ENCODE measurements at places on chromosomes 3 and 15.

GRCh38 chr3:66702126-66702525 lies 201.3 kb upstream of the LRIG1 start:
- no peak for DNase-seq

DNA sequence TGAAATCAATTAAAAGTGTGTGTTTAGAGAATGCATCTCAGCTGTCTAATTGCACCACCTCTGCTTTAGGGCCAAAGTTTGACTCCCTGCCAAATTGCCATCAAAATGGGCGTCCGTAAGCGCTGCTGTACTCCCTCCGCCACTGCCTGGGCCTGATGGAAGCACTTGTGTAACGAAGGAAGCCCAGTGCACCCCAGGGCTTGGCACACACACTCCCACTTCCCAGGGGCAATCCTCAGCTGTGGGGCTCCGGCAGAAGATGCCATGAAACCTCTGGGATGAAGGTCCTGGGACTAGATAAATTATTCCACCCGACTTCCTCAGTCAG lies 137.8 kb downstream of the RORA start:
- DNase-seq, result no peak

- DNase-seq, result peak; percentile 78
Observed at GRCh38 chr15:41930221-41930866, 36.5 kb upstream of the SPTBN5 start.

- DNase-seq, result no peak
Observed at GRCh38 chr3:134974624-134975023, 179.6 kb downstream of the EPHB1 start.

DNA sequence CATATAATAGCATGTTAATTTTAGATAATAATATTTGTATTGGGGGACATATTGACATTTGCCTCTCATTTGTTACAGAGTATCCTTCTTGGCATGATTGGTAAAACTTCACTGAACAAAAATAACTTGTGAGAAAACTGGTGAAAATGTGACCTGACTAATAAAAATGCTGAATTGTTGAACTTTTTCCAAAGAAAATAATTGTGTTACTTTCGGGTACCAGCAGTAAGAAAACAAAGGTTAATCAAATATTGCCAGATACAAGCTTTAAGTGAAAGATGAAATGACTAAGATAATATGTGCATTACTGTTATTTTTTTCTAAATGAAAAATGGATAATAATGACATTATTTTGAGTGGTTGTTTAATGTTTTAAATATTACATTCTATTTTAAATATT lies 15.2 kb downstream of the SLC12A1 start:
- DNase-seq, result no peak

GRCh38 chr15:26983822-26984221 lies 12.8 kb downstream of the GABRG3 start:
- no peak for DNase-seq

DNA sequence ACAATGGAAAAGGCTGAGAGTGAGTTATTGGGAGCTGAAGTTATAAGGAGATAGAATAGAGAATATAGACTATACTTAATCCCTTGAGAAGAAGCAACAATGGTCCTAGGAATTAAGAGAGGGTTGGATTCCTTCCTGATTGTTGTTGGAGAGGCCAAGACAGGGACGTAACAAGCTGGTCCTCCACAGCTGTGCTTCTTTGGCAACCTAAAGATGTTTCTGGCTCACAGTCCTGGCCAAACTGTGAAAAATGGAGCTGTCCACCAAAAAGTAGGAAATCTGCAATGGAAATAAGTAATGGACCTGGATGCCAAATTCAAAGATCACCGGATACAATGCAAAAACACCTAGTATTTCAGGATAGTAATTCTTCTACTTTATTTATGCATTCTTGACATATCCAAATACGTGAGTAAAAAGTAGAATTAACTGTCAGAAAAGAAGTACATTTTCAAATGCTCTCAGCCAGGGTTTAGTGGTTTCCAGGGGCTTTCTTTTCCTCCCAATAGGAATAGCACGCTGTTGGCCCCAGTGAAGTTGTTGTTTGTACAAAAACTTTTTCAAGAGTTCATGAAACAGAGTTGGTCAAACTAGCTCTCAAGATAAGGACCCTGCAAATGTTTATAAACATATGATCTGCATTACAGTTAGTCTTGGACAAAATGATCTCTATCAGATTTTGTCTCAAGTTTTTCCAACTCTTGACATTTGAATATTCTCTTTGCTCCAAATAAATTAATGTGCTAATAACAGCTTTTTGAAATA lies 28.3 kb downstream of the CERS3 start:
- no peak for DNase-seq

GRCh38 chr15:63729115-63729884 lies 104.4 kb downstream of the HERC1 start:
- DNase-seq, result no peak

DNA sequence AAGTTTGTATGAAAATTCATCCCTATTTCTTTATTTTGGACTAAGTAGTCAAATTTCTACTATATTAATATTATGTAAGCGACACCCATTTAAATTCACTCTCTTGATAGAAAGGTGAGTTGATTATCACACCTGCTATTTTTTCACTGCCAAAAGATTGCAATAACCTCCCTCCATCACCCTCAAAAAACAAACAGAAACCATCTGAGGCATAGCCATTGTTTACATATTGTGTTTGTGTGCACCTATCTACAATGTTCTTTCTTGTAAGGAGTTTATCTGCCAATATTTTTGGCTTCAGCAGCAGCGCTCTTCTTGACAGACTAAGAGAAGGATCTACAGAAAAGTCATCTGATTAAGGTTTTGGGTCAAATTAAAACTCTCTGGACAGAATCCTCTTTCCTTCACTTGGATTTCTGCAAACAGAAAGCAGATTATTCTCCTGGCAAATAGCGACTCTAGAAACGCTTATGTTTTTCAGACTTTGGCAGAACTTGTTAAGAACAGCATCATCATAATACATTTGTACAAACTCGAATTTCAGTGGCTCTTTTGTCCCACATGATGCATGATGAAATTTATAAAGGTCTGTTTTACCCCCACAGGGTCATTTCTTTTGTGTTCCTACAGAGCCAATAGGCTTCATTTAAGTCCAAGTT lies 48.6 kb downstream of the KCNMB2 start:
- DNase-seq, result no peak

DNA sequence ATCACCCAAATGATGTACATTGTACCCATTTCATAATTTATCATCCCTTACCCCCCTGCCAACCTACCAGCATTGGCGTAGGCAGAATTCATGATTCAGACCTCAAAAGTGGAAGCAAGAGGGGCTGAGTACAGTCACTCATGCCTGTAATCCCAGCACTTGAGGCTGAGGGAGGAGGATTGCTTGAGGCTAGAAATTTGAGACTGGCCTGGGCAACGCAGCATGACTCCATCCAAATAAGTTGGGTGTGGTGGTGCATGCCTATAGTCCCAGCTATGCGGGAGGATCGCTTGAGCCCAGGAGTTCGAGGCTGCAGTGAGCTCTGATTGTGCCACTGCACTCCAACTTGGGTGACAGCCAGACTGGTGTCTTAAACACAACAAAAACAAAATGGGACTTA lies 10.4 kb downstream of the TTC14 start:
- no peak for DNase-seq

- DNase-seq, result no peak
Observed at GRCh38 chr3:41701191-41701698, 260.7 kb downstream of the ULK4 start.

GRCh38 chr15:33064878-33065277 lies 129.6 kb downstream of the FMN1 start:
- DNase-seq, result no peak

DNA sequence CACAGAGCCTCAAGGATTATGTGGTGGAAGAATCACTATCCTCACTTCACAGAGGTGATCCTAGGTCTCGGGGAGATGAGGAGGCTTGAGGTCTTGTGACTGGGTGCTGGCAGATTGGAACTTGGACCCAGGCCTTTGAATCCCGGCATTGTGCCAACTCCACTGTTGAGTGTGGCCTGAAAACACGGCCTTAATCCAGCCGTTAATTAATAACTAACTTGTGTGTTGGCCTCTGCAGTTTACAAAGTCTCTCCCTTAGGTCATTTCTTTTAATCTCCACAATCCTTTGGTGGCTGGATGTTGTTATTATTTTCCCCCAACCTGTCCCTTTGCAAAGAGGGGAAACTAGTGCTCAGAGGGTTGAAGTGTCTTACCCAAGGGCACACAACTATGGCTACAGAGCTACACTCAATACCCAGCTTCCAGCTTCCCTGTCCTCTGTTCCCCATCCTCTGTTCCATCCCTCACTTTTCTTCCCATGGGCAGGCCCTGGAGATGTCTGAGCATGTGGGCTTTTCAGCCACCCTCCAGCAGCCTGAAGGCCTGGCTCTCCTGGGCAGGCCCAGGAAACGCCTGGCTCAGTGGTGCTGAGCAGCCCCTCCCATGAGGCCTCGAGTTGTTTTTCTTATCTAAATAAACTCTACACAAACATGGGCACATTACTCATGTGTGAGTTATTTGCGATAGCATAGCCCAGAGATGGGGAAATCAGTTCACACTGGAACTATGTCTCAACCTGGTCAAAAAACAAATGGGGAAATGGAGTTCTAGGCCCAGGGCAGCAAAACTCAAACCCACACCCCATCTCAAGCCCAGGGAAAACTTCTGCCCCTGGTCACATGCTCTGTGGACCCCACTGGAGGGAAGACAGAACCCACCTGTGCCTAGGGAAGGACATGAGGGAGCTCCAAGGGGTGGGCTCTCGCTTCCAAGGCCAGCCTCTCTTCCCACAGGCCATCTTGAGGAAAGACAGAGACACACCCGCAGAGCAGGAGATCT lies 16.8 kb upstream of the SMAD3 start:
- peak; percentile 45 for DNase-seq

DNA sequence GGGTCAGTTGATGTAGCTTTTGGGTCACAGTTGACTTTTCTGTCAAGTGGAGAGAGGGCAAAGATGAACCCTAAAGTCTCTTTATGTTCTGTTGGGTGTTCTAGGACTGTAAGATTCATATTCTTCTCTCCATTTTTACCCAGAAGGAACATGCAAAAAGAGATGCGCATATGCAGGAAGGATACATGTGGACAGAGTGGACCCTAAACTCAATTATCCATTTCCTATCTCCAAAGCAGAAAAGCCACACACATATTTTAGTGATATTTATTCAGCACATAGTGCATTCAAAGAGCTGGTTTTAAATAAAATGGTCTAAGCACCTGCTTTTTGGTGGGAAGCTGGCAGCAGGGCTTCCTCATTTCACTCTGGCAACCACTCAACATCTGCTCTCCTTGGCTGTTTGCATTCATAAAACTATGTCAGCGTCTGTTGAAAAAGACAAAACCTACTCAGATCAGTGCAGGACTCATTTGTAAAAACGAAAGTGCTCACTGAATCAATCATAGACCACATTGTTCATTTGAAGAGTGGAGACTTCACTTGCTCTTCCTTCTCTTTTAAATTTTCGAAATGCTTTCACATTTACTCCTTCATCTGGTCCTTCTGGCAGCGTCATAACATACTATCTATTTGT lies 96.6 kb downstream of the SEMA6D start:
- DNase-seq, result no peak

DNA sequence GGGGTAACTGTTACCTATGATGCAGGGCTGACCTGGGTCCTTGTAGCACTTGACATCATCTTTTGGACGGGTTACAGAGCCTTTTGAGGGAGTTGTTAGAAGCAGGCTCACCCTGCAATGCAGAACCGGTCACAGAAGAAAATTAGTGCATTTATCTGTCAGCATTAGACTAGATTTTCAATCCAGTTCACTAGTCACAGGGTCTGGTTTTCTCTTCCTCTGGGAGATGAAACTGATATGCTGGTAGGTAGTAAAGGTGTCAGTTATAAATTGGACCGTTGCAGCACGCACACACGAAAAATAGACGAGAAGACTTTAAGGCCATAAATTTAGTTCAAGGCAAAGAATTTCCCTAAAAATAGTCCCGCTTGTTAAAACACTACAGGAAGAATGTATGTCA lies 532.3 kb upstream of the ATP11B start:
- no peak for DNase-seq

- DNase-seq, result no peak
Observed at GRCh38 chr3:119594066-119594465, 3.6 kb upstream of the PLA1A start.

GRCh38 chr15:101458908-101459578 lies 30.5 kb downstream of the PCSK6 start:
- DNase-seq, result peak; percentile 64

- DNase-seq, result no peak
Observed at GRCh38 chr15:91652610-91653207, 200.8 kb upstream of the SLCO3A1 start.

GRCh38 chr3:87975716-87976115 lies 83.1 kb downstream of the CGGBP1 start:
- DNase-seq, result no peak

DNA sequence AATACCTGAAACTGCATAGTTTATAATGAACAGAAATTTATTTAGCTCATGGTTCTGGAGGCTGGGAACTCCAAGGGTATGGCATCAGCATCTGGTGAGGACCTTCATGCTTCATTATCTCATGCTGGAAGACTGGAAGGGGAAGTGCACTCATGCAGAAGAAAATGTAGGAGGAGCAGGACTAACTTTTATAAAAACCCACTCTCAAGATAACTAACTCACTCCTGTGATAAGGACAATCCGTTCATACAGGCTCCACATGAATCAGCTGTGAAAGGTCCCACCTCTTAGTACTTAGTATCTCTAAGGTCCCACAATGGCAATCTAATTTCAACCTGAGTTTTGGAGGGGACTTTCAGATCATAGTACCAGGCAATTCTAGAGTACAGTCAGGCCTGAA lies 33.6 kb upstream of the APH1B start:
- no peak for DNase-seq

Measured in Right ventricle myocardium superior (tissue), 1 donor.